Epithelial cell of proximal tubule (primary cell): ENCODE measurements at places on chromosomes 13 and 19. TPM values are rescaled to one million over a fixed set of nuclear protein-coding genes. Genes with fewer than 3 reads are reported as not detected.

- DNase-seq: no peak
Observed at GRCh38 chr19:23394511-23394910, 760 bp downstream of the ZNF91 start.

The UBL3 gene
- 8.8 and 10.0 TPM in 2 replicates for total RNA-seq

The CALR3 gene
- not detected in 2 replicates for total RNA-seq

DNA sequence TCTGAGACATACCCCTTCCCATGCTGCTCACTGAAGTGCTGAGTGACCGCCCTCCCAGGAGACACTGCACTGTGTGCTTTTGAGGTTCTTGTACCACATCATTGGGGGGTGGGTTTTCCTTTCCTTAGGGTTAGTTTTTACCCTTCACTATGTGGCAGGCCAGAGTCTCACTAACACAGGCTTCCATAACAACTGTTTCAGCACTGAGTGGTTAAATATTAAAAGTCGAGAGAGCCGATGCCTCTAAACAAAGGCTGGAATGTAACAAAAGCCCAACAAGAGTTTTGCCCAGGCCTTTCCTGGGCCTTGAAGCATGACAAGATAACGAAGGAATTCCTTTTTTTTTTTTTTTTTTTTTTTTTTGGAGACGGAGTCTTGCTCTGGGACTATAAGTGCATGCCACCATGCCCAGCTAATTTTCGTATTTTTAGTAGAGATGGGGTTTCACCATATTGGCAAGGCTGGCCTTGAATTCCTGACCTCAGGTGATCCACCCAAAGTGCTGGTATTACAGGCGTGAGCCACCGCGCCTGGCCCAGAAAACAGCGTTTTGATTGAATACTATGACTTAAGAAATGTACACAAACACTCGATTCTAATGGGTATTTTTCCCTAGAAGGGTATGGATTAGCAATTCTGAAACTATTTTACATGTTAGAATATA, 46.5 kb downstream of the ZNF823 start:
- peak; percentile 49 for DNase-seq

DNA sequence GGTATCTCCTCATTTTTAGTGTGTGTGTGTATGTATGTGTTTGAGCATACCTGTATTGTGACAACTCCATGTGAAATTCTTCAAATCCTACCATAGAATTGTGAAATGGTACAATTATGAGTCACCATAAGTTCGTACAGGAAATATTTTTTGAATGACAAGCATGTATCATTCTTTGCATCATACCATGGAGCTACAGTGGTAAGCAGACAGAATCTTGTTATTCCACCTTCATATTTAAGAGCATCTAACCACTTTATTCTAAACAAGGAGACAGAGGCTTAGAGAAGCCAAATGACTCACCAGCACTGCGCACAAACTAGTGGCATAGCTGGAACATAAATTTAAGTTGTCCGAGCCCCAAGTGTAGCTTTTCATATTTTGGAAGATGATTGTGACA, 4.5 kb upstream of the EPSTI1 start:
- no peak for DNase-seq

The MEIOSIN gene
- not detected in 2 replicates for total RNA-seq

DNA sequence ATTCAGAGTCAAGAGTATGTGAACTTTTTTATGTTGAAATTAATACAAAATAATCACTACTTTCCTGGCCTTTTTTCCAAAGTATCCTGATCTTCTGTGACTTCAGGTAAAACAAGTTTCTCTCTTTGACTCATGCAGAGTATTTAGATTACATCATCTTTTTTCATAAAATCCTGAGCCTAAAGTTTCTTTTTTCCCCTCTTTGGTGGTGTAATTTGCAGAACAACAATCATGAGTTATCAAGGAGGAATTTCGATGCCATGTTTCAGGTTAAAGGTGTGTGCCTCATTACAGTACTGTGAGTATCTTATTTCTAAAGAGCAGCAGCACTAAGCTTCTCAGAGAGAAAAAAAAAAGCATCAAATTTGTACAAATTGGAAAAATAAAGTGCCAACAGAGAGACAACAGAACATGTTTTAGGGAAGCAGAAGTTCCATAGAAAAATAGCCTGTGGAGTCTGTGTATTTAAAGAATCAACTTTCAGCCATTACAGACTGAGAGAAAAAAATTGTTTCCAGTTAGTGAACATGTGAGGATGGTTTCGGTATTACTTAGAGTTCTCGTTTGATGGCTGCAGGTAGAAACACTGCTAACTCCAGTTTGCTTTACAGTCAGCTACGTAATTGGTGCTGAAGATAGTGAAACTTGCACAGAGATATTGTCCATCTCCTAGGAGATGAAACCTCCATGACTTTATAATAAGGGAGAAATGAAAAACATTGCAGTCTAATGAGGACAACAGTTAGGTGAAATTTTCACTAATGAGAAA, 78.1 kb upstream of the PCDH9 start:
- DNase-seq: peak; percentile 3

DNA sequence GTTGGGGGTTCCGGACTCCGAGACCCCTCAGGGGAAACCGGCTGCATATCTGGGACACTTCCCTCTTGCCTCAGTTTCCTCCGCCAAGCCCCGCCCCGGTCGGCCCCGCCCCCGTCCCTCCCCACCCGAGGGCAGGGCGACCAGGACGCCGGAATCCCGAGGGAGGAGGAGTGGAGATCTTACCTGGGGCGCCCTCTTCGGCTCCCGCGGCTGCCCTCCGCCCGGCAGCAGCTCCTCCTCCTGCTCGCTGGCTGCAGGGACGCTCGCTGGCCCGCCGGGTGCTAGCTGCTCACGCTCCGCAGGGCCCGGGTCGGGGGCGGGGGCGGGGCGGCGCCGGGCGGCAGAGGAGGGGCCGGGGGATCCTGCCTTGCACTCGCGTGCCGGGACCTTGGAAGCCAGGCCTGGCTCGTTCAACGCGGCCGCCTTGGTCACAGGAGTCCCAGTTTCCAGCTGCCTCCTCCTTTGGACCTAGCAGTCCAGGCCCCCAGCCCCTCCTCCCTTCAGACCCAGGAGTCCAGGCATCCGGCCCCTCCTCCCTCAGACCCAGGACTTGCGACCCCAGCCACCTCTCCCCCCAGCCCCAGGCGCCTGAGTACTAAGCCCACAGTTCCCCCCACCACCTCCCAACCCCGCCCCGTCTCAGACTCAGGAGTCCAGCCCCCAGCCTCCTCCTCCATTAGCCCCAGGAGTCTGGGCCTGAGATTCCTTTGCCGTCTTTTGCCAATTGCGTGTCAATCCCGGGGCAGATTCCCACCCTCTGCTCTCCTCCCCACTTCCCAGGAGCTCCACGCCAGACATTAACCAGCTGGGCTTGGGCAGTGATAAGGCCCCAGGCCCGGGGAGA, at the start of gene NTF4:
Gene NTF4 (minus strand): TSS at position 51 of the 844 bp plus-strand sequence. CDS start 2,821 bp downstream, outside the sequence.
- no peak for DNase-seq

GRCh38 chr13:112761701-112762689, 72.2 kb downstream of the ATP11A start:
- DNase-seq: no peak

DNA sequence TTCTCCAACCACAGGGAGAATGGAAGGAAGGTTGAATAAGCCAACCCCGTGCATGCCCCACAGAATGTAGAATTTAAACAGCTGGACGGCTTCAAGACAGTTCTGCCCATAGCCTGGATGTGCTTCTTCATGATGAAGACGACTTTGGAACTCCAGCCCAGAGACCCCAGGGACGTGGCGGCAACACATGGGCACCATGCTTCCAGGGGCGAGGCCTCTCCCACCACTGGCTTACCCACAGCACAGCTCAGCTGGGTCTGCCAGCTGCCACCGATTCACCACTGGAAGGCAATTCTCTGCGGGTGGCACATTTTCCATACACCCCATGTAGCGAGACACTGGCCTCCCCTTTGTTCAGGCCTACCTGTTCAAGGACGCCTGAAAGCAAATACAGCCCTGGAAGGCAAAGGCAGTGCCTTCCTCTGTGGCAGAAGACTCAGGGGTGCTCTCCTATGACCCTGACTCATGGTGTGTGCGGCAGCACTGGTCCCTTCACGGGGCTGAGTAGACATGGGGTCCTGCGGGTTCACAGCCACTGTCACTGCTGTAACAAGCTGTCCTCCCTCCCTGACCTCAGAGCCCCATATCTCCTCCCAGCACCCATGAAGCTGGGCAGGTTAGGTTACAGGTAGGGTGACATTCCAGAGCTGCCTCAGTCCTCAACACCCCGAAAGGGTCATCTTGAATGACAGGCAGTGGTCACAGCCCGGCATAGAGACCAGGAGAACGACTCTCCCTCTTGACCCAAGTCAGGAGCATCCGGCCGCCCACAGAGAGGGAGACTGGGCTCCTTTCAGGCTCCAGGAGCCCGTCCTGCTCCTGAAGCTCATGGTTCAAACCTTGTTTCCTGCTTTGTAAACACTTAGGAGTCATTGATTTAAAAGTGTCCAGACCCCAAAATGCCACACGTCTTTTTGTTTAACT, 72.7 kb downstream of the SPACA7 start:
- no peak for DNase-seq

The CHMP2A gene
- total RNA-seq: 70.1 and 137 TPM in 2 replicates

DNA sequence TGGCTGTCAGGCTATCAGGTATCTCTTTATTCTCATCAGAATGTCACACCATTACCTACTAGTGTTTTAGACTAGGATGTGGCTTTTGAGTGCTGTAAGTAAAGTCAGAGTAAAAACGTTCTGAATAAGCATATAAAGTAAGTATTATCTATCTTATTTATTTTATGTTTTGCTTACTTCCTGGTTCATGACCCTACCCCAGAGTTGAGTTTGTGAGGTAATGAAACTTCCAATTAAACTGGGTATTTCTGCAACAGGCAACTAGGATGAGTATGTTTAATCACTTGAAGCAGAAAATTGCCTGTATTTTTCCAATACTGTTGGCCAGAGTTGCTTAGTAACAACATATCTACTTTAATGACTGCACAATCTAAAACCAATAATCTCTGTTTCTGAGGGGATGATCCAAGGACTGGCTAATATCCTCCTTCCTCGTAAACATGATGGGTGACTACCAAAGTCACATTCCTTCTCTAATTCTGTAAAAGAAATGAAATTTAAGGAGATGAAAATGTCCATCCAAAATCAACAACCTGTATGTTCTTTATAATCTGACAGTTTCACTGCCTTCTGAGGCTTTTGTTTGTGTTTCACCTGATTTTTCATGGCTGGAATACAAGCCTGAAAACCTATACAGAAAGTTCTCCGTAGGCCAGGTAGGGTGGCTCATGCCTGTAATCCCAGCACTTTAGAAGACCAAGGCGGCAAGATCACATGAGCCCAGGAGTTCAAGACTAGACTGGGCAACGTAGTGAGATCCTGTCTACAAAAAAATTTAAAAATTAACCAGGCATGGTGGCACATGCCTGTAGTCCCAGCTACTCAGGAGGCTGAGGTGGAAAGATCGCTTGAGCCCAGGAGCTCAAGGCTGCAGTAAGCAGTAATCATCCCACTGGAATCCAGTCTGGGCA, 83.1 kb downstream of the ABCC4 start:
- DNase-seq: no peak

The NLRP7 gene
- not detected in 2 replicates for total RNA-seq

DNA sequence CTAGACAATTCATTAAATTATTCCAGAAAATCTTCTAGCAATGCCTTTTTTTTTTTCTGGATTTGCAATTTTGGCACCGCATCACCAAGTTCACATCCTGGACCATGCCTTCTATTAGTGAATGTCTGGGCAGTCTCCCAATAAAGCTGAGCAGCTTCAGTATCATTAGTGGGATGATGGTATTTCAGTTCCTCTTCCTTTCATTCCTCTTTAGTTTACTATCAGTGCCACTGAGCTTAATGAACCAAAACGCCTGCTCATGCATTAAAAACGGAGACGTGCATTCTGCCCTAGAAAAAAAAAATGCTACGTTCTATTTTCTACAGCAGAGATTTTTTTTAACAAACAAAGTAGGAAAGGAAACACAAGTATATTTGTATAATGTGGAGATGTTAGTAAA, 343.0 kb downstream of the PCDH9 start:
- DNase-seq: peak; percentile 19

- no peak for DNase-seq
Observed at GRCh38 chr13:106527445-106527801, 8.0 kb downstream of the EFNB2 start.
